ENCODE measurements at places on chromosomes 5 and 9. TPM values are rescaled to one million over a fixed set of nuclear protein-coding genes. Genes with fewer than 3 reads are reported as not detected.

- no peak for DNase-seq
Observed at GRCh38 chr5:150411245-150411979, 1.3 kb downstream of the CD74 start.

IL9 gene
- total RNA-seq, result not detected

GRCh38 chr5:11904265-11904906 is at the start of gene CTNND2:
Gene CTNND2, minus strand, starts transcription at chr5:11904446. Its CDS starts 593 bp downstream, at chr5:11903853.
- peak; percentile 32 for DNase-seq

TMEM232 gene
- 0.32 TPM for total RNA-seq

DNA sequence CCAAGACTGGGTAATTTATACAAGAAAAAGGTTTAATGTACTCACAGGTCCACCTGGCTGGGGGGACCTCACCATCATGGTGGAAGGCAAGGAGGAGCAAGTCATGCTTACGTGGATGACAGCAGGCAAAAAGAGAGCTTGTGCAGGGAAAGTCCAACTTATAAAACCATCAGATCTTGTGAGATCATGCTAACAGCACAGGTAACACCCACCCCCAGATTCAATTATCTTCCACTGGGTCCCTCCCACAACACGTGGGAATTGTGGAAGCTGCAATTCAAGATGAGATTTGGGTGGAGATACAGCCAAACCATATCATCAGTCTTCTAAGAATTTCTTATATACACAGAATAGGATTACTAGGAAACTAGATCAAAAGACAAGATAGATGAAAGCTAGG is 555.6 kb downstream of the PRR16 start:
- DNase-seq, result no peak

GRCh38 chr5:112511920-112512319 is 92.8 kb upstream of the EPB41L4A start:
- DNase-seq, result no peak

- no peak for DNase-seq
Observed at GRCh38 chr5:129171194-129171944, 76.8 kb downstream of the ISOC1 start.

PDE6A gene
- not detected for total RNA-seq

DNA sequence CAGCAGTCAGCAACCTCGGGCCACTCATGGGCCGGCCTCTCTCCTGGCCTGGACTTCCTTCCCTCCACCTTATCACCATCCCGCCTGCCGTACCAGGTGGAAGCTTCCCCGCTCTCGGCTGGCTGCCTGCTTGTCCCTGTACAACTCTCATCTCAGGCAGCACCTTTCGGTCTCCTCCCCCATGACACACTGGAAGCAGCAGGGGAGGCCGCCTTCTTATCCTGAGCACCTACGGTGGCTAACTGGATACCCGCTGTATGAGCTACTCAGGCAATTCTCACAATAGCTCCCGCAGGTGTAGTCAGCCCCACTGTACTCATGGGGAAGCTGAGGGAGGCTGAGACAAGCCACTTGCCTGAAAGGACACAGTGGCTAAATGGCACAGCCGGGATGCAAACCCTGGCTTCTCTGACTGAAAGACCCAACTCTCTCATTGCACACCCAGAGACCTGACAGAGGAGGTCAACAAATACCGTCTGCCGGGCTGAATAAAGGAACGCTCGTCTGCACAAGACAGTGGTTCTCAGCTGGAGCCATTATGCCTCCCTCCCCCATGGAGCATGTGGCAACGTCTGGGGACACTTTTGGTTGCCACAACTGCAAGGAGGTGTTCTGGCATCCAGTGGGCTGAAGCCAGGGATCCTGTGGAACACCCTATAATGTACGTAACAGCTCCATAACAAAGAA is 9.6 kb downstream of the STK10 start:
- DNase-seq, result no peak

ZDHHC11B gene
- total RNA-seq, result not detected

DNA sequence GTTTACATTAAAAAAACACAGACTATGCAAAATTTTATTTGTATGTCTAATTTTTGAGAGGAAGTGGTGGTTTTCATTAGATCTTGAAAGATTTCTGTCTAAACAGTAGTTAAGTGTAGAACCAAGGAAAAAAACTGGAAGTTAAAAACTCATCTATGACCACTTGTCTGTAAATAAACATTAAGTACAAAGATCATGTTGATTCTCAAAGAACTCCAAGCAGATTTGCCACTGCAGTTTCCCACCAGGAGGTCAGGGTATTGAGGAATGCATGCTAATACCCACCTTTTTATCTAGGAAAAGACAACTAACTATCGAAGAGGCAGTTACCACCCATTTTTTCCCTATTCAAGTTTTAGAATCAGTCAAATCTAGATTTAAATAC is 1.9 kb downstream of the STOM start:
- no peak for DNase-seq

GRCh38 chr5:9829621-9830020 is 199.5 kb upstream of the TAS2R1 start:
- no peak for DNase-seq

GRCh38 chr5:43993634-43994351 is 390.8 kb downstream of the NNT start:
- no peak for DNase-seq

DNA sequence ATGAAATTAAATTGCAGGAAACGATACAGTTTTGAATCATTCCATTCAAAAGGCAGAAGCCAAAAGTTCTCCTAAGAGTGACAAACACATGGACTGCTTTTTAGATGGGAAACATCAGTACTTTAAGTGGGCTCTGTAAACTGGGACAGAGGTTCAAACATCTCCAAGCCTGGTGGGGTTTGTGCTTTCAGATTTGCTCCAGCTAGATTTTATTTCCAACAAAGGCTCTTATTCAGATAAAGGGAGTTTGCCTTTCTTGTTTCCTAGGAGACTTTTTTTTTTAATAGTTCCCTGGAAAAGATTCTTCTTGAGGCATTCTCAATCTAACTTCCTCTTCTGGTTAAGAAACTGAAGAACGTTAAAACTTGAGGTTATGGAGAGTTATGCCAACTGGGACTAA is 277.6 kb downstream of the TMEM38B start:
- no peak for DNase-seq

ANKRD18B gene
- total RNA-seq, result 10.9 TPM

GRCh38 chr9:18073002-18073401 is 401.0 kb upstream of the ADAMTSL1 start:
- no peak for DNase-seq

- DNase-seq, result no peak
Observed at GRCh38 chr9:134367791-134368490, 41.7 kb downstream of the RXRA start.

DNA sequence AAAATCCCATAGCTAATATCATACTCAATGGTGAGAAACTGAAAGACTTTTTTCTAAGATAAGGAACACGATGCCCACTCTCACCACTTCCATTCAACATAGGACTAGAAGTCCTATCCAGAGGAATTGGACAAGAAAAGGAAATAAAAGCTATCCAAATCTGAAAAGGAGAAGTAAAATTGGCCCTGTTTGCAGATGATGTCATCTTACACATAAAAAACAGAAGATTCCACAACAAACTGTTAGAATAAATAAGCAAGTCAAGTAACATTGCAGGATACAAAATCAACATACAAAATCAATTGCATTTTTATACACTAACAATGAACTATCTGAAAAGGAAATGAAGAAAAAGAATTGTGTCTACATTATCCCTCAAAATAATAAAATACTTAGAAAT is 308.0 kb downstream of the MCTP1 start:
- DNase-seq, result no peak

- DNase-seq, result no peak
Observed at GRCh38 chr5:120778491-120779484, 314.7 kb downstream of the PRR16 start.

DNA sequence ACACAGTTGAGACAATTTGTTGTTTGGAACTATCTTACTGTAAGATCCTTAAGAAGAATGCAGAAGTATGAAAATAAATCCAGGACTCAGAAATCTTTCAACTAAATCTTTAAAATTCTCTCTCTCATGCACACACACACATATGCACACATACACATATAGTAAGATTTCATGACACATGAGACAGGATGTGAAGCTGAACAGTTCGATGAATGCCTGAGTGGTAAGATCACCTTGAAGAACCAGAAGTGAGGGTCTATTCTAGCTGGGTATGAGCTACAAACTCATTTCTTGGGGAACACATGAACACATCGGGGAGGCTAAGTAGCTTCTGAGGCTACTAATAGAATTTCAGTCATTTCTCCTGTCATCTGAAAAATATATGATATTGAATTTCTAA is 153.6 kb downstream of the TMC1 start:
- DNase-seq, result peak; percentile 73

DNA sequence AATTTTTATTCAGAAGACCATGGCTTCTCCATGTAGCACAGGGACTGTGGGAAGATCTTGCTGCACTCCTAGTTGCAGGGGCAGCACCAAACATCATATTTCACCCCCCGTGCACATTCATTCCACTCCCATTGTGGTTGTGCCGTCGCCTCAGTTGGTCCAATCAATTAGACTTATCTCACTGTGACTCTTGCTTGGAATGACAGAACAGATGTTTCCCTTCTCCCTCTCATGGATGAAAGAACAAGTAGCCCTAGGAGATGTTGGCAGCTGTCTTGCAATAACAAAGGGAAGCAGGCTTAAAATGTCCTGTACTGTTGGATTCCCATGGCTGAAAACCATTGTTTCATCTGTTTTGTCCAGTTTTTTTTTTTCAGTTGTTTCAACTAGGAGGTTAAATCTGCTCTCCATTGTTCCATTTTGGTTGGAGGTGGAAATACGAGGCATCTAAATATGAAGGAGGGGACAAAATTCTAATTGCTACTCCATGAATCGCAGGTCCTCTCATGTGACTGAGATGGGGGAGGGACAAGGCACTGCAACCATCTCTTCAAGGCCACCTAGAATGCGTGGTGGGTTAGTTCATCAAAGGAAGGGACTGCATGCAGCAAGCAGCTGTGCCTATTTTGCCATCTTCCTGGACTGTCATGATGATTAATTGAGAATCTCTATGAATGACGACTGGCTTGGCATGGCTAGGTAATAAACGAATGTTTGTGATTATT is 214.4 kb downstream of the NSG2 start:
- no peak for DNase-seq

DNA sequence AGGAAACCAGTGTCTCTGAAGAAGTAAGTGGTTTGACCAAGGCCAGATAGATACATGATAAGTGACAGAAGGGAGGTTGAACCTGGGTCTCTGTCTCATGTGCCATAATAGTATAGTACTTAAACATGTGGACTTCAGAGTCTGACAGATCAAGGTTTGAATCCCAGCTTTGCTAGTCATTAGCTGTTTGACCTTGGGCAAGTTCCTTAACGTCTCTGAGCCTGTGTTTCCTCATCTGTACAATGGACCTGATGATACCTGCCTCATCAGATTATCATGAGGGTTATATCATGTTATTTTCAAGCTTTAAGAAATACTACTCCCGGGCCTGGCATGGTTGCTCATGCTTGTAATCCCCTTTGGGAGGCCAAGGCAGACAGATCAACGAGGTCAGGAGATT is 24.9 kb downstream of the FUBP3 start:
- no peak for DNase-seq

DNA sequence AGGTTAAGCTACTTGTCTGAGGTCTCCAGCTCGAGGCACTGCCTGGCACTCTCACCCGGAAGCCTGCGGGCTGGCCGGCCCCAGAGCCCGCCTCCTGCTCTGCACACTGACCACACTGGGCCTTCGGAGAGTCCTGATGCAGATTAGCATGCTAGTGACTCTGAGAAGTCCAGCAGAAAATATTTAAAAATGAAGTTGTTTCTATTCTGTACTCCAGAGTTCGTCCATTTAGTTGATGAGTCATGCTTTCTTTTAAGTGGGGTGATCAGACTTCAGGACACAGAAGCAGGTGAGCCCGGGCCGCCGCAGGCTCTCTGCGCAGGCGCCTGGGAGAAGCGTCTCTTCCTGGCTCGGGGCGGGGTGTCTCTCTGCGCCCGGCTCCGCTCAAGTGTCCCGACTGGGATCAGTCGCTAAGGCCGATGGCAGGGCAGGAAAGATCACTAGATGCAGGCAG is 32.5 kb downstream of the FAM240B start:
- peak; percentile 60 for DNase-seq

All from foreskin keratinocyte (primary cell).